ENCODE measurements at places on chromosomes 1 and 21. TPM values are rescaled to one million over a fixed set of nuclear protein-coding genes. Genes with fewer than 3 reads are reported as not detected.
A peak's percentile ranks its signal among the peaks of the same experiment; 100 is the strongest.

DNA sequence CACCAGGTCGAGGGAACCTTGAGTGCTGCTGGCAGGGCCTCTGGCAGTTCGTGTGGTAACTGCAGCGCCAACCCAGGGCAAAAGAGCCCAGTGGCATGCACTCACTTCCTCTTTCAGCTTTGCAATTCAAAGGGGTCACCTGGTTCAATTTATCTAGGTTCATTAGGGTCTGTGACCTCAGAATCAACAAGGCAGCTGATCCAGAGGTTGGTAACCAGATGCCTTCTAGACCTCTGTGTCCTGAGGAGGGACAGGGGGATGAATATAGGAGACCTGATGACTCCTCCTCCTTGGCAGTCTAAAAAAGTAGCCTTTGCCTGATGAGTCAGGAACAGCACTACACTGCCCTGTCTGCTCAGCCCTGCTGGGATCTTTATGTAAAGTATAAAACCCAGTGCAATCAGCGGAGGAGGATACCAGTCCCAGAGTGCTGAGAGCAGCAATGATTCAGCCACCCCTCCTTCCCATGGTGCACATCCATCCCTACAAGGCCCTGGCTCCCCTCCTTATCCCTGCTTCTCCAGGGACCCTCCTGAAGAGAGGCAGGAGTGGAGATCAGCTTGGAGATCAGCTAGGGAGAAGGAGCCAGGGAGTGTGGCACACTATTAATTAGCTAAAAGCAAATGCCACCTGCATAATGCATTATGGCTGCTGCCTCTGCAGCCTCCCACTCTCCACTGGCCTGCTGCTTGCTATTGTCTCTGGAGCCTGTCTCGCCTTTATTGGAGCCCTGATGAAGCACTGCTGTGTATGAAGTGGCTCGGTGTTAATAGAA is 11.2 kb upstream of the FMOD start:
- no peak overlapping the region for H3K4me3 ChIP-seq
- peak; percentile 89 for DNase-seq
- no peaks in the 10 kb centered on the region for H3K4me1 ChIP-seq
- peaks cover 51% of the 10 kb centered on the region for H3K27me3 ChIP-seq

- no peak overlapping the region for H3K27ac ChIP-seq
- no peak for DNase-seq
- no peaks in the 10 kb centered on the region for H3K4me1 ChIP-seq
- H3K36me3 ChIP-seq, result no peaks in the 10 kb centered on the region
Measured at GRCh38 chr1:33250217-33250616, 6.1 kb upstream of the ZNF362 start.

- H3K4me1 ChIP-seq, result peaks cover 32% of the 10 kb centered on the region
- DNase-seq, result no peak
- H3K27me3 ChIP-seq, result no peaks in the 10 kb centered on the region
- peak overlapping the region; percentile 60 for H3K27ac ChIP-seq
- H3K4me3 ChIP-seq, result no peak overlapping the region
Measured at GRCh38 chr1:27545876-27546275, 55.9 kb upstream of the WASF2 start.

The KRTAP13-2 gene
- total RNA-seq, result not detected

- no peaks in the 10 kb centered on the region for H3K36me3 ChIP-seq
Measured at GRCh38 chr1:102185260-102185659, 188.5 kb upstream of the OLFM3 start.

The LCE1B gene
- not detected for total RNA-seq

DNA sequence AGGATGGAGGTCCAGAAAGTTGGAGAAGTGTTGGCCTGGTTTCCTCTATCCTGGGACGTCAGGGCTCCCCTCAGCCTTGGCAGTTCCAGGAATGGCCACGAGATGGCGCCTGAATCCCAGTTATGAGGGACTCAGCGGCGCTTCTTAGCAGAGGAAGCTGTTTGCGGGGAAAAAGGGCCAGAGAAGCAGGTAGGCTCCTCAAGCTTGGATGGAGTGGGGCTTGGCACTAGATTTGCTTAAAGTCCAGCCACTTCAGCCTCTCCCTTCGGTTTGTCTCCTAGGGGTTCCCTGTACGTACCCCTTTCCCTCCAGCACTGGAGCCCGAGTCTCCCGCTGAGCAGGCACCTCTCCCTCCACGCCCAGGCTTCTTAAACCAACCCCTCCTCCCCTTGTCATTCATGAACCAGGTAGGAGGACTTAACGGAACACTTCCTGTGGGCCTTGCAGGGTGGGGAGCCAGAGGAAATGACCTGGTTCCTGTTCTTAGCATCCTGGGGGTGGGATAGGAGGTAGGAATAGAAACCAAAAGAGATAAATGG is 32.0 kb upstream of the TENT5B start:
- H3K27me3 ChIP-seq, result no peaks in the 10 kb centered on the region
- no peak overlapping the region for H3K27ac ChIP-seq
- H3K4me1 ChIP-seq, result peaks cover 7% of the 10 kb centered on the region
- DNase-seq, result peak; percentile 85

The ZMPSTE24 gene
- 77.2 TPM for total RNA-seq

DNA sequence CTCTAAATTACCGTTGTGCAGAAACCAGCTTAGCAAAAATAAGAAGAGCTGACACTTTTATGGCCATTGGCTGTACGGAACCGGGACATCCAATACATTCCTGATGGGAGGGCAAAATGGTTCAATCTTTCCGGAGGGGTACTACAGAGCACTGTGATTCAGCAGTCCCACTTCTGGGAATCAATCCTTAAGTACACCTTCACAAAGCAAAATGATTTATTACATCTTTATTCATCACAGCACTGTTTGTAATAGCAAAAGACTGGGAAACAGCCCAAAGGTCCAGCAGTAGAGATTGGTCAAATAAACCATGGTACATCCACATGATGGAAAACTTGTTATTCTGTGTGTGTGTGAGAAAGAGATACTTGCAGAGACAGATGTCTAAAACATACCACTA is 9.7 kb downstream of the GNG12 start:
- no peak for DNase-seq

The NID1 gene
- 40.2 TPM for total RNA-seq

DNA sequence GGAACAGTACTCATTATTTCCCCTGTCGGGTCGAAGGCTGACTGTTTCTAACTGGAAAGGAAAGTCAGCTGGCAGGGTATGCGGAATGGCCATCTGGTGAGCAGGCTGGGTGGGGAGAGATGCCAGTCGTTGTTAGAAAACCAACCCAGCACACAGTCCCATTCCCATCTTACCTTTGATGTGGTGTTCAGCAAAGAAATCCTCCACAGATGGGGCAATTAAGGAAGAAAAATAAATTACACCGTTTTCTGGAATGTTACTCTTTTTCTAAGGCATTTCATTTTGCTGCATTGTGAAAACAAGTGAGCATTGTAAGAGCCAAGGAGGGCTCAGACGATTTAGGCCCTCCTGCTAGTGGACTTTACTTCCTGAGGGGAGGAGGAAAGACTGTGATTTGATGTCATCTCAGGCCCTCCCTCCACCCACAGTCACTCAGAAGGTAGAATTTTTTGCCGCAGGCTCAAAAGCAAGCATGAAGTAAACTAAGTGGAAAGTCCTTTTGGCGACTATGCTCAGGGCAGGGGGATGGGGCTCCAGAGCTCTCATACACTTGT is at the start of gene SLC16A4:
TSS of gene SLC16A4 (minus strand) at position 335 of the 554 bp plus-strand sequence. CDS start 1,703 bp downstream, outside the sequence.
- peak within 1 kb of the TSS; percentile 69 for H3K4me3 ChIP-seq
- no peaks in the 10 kb centered on the region for H3K27me3 ChIP-seq
- H3K4me1 ChIP-seq, result peaks cover 31% of the 10 kb centered on the region
- peak within 1 kb of the TSS; percentile 80 for H3K27ac ChIP-seq
- H3K36me3 ChIP-seq, result peaks cover 16% of the 10 kb centered on the region

DNA sequence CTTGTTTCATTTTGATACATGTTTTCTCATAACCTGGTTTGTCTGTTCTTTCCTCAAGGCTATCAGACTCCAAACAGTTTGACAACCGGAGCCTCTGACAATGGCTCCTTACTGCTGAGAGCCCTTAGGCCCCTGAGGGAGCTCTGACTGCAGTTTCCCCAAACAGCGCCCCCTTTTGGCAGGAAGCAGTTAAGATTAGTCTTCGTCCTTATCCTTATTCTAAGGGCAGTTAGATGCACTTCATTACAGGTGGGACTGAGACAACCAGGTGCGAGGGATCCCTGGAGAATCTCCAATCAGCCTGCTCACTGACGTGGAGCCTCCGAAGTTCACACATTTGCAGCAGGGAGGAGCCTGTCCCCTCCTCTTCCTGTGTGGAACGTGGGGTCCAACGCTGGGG is 393.1 kb downstream of the BRINP3 start:
- no peaks in the 10 kb centered on the region for H3K4me1 ChIP-seq
- H3K27me3 ChIP-seq, result no peaks in the 10 kb centered on the region
- no peak overlapping the region for H3K4me3 ChIP-seq
- no peak for DNase-seq
- H3K36me3 ChIP-seq, result no peaks in the 10 kb centered on the region
- no peak overlapping the region for H3K27ac ChIP-seq

- no peak overlapping the region for H3K4me3 ChIP-seq
- DNase-seq, result no peak
- H3K27me3 ChIP-seq, result no peaks in the 10 kb centered on the region
Measured at GRCh38 chr1:181948372-181948771, 113.1 kb downstream of the ZNF648 start.

GRCh38 chr21:45876381-45877170 is 105.0 kb upstream of the COL6A1 start:
- H3K36me3 ChIP-seq, result no peaks in the 10 kb centered on the region
- H3K4me1 ChIP-seq, result peaks cover 24% of the 10 kb centered on the region
- DNase-seq, result no peak
- peak overlapping the region; percentile 71 for H3K27ac ChIP-seq
- peaks cover 3% of the 10 kb centered on the region for H3K27me3 ChIP-seq

GRCh38 chr1:166069390-166069789 is 97.4 kb downstream of the FAM78B start:
- no peak overlapping the region for H3K4me3 ChIP-seq
- H3K27me3 ChIP-seq, result no peaks in the 10 kb centered on the region
- no peak overlapping the region for H3K27ac ChIP-seq
- no peak for DNase-seq
- H3K36me3 ChIP-seq, result no peaks in the 10 kb centered on the region
- no peaks in the 10 kb centered on the region for H3K4me1 ChIP-seq

GRCh38 chr21:26686278-26686677 is 113.2 kb upstream of the CYYR1 start:
- H3K27me3 ChIP-seq, result no peaks in the 10 kb centered on the region
- H3K36me3 ChIP-seq, result no peaks in the 10 kb centered on the region
- peak overlapping the region; percentile 13 for H3K4me3 ChIP-seq
- H3K4me1 ChIP-seq, result no peaks in the 10 kb centered on the region
- H3K27ac ChIP-seq, result no peak overlapping the region

DNA sequence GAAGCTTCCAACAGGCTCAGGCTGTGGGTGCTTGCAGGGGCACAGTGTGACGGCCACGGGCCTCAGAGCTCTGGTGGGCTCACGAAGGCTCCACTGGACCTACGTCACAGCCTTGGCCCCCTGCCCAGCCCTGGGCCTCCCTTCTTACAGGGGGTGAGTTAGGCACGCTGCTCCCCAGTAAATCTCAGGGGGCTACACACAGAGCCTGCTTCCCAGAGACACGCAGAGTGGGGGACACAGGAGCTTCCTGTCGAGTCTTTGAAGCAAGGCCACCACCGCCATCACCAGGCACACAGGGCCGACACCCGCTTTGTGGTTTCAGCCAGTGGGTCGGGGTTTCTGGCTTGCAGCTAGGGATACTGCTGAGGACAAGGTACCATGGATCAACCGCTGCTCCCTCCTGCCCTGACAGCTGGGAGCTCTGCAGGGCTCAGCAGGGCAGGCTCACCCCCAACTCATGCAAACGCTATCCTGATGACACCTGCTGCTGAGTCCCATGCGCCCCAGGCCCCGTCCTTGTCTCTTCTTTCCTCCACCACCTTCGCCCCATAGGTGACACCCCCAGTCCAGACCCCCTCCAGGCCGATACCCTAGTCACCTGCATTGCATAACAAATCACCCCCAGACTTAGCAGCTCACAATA is 5.5 kb upstream of the CFAP410 start:
- no peak overlapping the region for H3K4me3 ChIP-seq
- DNase-seq, result peak; percentile 29
- H3K36me3 ChIP-seq, result no peaks in the 10 kb centered on the region
- H3K27ac ChIP-seq, result no peak overlapping the region
- H3K4me1 ChIP-seq, result peaks cover 4% of the 10 kb centered on the region

GRCh38 chr1:62391369-62391971 is 45.4 kb upstream of the USP1 start:
- H3K27me3 ChIP-seq, result peaks cover 2% of the 10 kb centered on the region
- H3K27ac ChIP-seq, result no peak overlapping the region
- no peak for DNase-seq
- H3K4me1 ChIP-seq, result no peaks in the 10 kb centered on the region

GRCh38 chr1:220717800-220718640 is 27.9 kb downstream of the C1orf115 start:
- no peaks in the 10 kb centered on the region for H3K4me1 ChIP-seq
- no peak overlapping the region for H3K27ac ChIP-seq
- DNase-seq, result no peak
- H3K4me3 ChIP-seq, result no peak overlapping the region

GRCh38 chr1:28887419-28887834 is 26.9 kb upstream of the EPB41 start:
- H3K4me1 ChIP-seq, result peaks cover 11% of the 10 kb centered on the region
- DNase-seq, result no peak
- H3K27me3 ChIP-seq, result peaks cover 6% of the 10 kb centered on the region
- H3K36me3 ChIP-seq, result no peaks in the 10 kb centered on the region

- H3K4me1 ChIP-seq, result no peaks in the 10 kb centered on the region
- no peak for DNase-seq
- H3K27ac ChIP-seq, result no peak overlapping the region
- no peaks in the 10 kb centered on the region for H3K27me3 ChIP-seq
- H3K36me3 ChIP-seq, result no peaks in the 10 kb centered on the region
Measured at GRCh38 chr1:45864167-45865106, 61.0 kb downstream of the MAST2 start.

The CCDC30 gene
- 4.7 TPM for total RNA-seq

DNA sequence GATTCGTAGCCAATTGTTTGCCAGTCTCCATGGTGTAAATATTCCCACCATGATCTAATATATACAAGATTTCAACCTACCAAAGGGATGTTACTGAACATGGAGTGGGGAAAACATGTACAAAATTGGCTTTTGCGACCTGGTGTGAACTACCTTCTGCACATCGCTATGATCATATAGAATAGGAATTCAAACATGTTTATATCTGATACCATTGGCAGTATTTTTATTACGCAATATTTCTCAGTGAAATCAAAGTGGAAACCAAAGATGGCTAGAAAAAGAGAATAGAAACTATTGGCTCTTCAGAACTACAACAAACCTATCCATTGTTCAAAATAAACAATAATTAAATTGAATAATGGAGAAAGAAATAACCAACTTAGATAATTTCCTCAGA is 285.1 kb downstream of the TPR start:
- no peaks in the 10 kb centered on the region for H3K27me3 ChIP-seq
- H3K27ac ChIP-seq, result no peak overlapping the region
- DNase-seq, result no peak
- no peaks in the 10 kb centered on the region for H3K36me3 ChIP-seq

GRCh38 chr1:95903060-95903459 is 669.0 kb downstream of the RWDD3 start:
- no peaks in the 10 kb centered on the region for H3K27me3 ChIP-seq
- no peak for DNase-seq
- H3K36me3 ChIP-seq, result no peaks in the 10 kb centered on the region
- H3K4me3 ChIP-seq, result no peak overlapping the region
- H3K27ac ChIP-seq, result no peak overlapping the region
- no peaks in the 10 kb centered on the region for H3K4me1 ChIP-seq

The ANKRD45 gene
- not detected for total RNA-seq

GRCh38 chr1:220887520-220888416 is 8.5 kb downstream of the HLX start:
- H3K4me1 ChIP-seq, result peaks cover 6% of the 10 kb centered on the region
- H3K27me3 ChIP-seq, result peaks cover 18% of the 10 kb centered on the region
- DNase-seq, result peak; percentile 92

Data from osteoblast (primary cell).